ENCODE measurements at places on chromosomes 3 and 15.
A peak's percentile ranks its signal among the peaks of the same experiment; 100 is the strongest.

GRCh38 chr3:115808816-115809215 lies 185.5 kb downstream of the GAP43 start:
- DNase-seq: no peak

DNA sequence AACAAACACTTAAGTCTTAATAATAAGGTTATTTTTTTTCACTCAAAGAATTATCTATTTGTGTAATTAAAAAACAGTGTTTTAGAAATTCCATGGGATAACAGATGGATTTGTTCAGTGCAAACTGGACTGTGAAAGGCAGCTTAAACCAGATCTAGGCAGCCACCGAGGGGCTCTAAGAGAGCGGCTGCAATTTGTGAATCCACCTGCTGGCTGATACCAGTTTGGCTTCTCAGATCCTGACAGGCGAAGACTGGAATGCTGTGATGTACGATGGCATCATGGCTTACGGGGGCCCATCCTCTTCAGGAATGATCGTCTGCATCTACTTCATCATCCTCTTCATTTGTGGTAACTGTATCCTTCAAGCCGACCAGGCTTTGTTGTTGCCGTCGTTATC lies 119.6 kb downstream of the CHDH start:
- no peak for DNase-seq

GRCh38 chr3:143677430-143677829 lies 170.8 kb downstream of the SLC9A9 start:
- DNase-seq: no peak

- no peak for DNase-seq
These were observed 608.2 kb upstream of the CCDC54 start for GRCh38 chr3:106768941-106769480.

DNA sequence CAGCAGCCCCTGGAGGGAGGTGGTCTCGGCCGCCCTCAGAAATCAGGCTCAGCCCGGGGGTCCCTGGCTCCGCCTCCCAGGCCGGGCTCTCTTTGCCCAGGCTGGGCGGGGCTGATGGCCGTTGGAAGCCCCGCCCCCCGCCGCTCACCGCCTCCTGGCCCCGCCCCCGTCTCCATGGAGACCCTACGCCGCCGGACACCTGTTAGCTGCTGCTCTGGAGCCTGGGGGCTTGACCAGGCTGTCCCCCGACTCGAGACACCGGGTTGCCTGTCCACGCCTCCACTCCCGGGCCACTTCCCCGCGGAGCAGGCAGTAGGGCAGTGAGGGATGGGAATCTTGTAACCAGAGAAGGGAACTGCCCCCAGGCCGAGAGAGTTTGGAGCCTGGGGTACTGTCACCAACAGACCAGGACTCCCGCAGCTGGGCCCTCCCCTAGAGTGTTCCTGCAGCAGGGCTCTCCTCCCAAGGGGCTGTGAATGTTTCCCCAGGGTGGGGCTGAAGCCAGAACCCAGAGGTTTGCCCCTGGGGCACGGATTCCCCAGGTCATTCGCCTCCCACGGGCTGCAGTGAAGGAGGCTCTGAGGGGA lies 27.8 kb upstream of the RPL32 start:
- no peak for DNase-seq

- DNase-seq: no peak
These were observed 25.2 kb downstream of the TMEM43 start for GRCh38 chr3:14150078-14150477.

- no peak for DNase-seq
These were observed 27.4 kb upstream of the PLA2G4E start for GRCh38 chr15:42048080-42048820.

GRCh38 chr15:25439369-25439836 lies 579 bp upstream of the UBE3A start:
- DNase-seq: no peak

- DNase-seq: no peak
These were observed 124.3 kb upstream of the UMPS start for GRCh38 chr3:124605781-124606579.

DNA sequence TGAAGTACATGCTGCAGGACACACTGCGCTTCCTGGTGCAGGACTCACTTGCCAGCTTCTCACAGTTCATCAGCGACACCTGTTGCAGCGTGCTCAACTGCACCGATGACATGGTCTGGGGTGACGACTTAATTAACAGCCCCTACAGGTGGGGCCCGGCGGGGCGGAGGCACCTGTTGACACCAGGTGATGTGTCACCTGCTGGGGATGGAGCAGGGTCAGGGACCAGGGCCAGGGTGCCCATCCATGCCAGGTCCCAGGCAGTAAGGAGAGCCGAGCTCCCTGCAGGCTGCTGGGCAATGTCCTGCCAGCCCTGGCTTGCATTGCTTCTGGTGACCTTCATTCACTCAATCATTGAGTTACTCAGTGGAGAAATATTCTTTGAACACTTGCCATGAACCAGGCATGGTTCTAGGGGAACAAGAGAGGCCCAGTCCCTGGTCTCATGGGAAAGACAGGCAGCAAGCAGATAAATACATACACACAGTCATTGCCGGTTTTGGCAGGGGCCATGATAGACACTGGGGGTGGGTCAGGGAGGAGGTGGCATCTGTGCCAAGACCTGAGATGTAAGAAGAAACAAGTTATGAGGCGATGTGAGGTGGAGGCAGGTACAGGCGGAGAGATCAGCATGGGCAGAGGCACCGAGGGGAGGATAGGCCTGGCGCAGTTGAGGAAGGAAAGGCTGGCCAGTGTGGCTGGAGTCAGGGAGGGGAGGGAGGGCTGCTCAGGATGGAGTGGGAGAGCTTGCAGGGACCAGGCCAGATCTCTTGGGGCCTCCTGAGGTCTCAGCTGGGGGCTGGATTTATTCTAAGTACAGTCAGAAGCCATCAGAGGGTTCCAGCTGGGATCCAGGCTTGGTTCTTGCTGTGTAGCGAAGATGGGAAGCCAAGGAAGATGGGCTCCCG lies 30.8 kb downstream of the DNAH1 start:
- DNase-seq: no peak

DNA sequence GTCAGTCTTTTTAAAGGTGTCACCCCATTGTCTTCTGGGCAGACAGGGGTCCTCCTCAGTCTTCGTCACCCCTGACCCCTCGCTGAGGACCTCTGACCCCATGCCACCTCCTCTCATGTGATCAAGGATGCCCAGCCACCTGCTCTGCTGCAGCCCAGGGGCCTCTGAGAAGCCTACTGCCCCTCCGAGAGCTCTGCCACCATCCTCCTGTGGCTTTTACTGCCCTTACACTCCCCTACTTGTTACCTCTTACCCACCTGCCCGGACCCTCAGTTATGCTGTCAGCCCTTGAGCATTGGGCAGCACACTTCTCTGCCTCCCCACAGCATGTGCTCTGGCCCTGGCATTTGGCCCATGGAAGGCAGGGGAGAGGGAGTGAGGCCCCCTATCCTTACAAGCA lies 123.2 kb downstream of the LRRK1 start:
- DNase-seq: no peak

- DNase-seq: peak; percentile 48
These were observed 2.0 kb upstream of the SEMA3G start for GRCh38 chr3:52446631-52447511.

GRCh38 chr15:70275461-70276138 lies 177.9 kb upstream of the TLE3 start:
- DNase-seq: no peak

DNA sequence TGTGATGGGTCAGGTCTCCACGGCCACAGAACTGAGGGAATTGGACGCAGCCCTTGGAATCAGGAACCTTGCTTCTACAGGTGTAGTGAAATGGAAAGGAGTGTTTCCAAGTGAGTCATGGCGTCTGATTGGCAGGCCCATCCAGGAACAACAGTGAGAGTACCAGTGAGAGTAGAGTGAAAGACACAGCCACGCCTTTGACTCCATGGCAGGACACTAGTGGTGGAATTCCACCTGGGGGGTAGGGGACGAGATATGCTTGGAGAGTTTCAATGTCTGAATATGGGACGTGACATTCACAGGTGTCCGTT lies 3.0 kb upstream of the SLC28A1 start:
- no peak for DNase-seq

- DNase-seq: no peak
These were observed 26.3 kb downstream of the ANKRD28 start for GRCh38 chr3:15771444-15771843.

GRCh38 chr15:40789119-40789518 lies 17.8 kb upstream of the ZFYVE19 start:
- DNase-seq: no peak

- DNase-seq: no peak
These were observed 269.2 kb downstream of the PDCD6IP start for GRCh38 chr3:34067536-34068051.

DNA sequence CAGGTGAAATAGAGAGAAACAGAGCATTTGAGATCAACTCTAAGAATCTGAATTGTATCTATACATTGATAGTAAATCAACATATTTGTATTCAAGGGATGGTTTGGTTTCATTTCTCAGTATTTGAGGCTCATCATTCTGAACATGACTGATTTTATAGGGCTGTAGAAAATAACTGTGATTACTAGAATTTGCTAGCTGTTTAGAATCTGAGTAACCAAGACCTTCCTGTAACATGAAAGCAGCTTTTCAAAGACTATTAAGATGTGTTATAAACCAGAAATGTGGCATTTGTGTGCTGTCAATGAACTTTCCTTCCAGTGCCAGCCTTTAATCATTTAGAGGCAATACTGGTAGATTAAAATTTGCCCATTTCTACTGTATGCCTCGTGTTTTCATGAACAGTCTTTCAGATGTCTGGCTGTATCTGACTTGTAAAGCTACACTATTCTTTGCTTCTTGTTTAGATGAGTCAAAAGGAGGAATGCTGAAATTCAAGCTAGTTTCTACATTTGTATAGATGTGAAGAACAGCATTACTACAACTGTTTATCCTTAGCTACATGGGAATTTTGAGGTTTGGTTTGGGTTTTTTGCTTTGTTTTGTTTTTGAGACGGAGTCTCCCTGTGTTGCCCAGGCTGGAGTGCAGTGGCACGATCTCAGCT lies 137.3 kb upstream of the BHLHE40 start:
- DNase-seq: no peak

DNA sequence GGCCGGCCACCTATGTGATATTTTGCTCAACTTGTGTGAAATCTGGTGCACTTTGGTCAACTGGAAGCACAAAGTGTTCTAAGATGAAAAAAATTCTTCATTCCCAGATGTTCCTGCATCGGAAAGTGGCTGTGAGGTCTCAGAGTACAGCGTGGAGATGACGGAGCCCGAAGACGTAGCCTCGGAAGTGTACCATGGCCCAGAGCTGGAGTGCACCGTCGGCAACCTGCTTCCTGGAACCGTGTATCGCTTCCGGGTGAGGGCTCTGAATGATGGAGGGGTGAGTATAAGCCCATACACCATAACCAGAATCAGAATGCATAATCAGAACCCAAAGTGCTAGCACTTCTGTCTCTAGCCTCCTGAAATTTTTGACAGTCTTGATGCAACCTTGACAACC lies 104.3 kb downstream of the GHSR start:
- DNase-seq: no peak

GRCh38 chr15:52925130-52925529 lies 135.0 kb upstream of the ONECUT1 start:
- DNase-seq: no peak

DNA sequence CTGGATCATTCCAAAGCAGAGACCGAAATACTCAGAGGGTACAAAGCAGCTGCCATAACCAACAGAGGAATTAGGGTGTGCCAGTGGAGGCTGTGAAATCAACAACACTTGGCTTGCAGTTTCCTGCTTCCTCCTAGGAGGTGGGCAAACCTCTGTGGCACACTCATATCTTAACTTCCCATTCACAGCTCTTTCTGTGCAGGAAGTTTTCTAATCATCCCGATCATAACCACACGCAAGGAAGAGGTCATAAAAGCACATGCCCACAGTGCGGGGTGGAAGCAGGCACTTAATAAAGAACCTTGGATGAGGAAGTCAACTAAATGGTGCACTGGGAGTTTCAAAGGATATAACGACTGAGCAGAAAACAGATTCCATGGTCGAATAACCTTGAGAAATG lies 5.1 kb downstream of the SCAMP2 start:
- no peak for DNase-seq

- no peak for DNase-seq
These were observed 42.3 kb downstream of the ADCY5 start for GRCh38 chr3:123406598-123406997.

DNA sequence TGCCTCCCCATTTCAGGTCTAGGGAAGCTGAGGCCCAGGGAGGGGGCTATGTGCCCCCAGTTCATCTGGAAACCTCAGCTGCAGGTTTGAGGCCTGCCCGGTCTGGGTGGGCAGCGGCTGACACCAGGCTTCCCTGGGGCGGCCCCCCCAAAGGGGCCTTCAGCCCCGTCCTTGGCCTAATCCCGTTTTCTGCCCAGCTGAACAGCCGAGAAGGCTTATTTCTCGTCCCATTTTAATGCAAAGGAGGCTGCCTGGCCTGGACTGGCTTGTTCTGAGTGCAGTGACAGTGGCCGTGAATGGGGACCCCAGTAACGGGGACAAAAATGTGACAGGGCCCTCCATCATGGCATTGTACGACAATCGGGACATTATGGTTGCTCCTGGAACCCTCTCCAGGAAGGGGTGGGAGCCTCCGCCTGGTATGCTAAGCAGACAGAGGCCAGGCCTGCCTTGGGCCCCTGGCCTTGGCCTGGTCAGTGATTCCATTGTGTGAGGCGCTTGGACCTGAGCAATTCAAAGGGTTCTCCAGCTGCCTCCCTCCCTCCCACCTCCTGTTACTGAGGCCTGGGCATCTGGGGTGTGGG lies 93.9 kb downstream of the WNT7A start:
- DNase-seq: no peak

GRCh38 chr3:150074697-150075416 lies 104.2 kb upstream of the PFN2 start:
- DNase-seq: no peak

- DNase-seq: no peak
These were observed 265.8 kb downstream of the TAFA4 start for GRCh38 chr3:68666429-68667136.

DNA sequence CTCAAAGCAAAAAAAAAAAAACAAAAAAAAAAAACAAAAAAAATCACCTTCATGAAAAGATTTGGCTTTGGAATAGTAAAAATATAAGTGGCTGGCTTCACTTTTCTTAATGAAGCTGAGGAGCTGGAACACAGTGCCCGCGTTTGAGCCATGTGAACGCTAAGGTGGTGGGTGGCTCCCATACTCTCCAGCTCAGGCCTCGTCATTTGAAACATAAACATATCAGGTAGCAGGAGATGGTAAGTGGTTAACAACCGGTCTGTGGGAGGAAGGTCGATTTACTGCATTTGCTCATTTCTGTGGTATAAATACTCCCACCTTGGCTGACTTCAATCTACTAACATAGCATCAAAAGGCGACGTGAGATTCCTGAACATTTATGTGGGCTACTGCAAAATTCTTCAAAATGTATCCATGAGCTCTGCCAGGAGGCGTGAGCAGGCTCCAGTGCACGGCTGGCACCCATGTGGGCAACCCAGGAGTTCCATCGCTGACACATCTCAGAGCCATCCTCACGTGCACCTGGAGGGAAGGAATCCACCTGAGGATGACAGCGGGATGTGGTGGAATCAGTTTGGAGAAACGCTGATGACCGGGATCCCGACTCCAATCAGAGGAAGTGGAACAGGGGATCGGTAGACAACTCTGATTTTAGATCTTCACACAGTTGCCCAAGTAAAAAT lies 157.6 kb downstream of the ATP10A start:
- no peak for DNase-seq
